ENCODE measurements at places on chromosomes 13 and 19.

DNA sequence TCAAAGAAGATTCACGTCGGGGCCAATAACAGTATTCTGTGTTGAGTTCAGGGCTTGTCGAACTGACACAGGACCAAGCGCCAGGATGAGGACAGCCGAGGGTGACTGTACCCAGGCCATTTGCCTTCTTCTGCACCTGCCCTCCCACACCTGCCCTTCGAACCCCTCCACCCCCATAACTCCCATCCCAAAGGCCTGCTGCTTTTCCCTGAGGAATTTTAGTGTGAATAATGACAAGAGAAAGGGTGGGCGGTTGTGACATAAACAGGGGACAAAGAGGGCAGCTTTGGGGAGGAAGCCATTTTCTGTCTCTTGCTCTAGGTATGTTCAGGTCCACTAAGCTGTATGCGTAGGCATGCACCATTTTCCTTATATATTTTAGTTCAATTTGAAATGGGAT is 26.1 kb downstream of the GJA3 start:
- DNase-seq = no peak

DNA sequence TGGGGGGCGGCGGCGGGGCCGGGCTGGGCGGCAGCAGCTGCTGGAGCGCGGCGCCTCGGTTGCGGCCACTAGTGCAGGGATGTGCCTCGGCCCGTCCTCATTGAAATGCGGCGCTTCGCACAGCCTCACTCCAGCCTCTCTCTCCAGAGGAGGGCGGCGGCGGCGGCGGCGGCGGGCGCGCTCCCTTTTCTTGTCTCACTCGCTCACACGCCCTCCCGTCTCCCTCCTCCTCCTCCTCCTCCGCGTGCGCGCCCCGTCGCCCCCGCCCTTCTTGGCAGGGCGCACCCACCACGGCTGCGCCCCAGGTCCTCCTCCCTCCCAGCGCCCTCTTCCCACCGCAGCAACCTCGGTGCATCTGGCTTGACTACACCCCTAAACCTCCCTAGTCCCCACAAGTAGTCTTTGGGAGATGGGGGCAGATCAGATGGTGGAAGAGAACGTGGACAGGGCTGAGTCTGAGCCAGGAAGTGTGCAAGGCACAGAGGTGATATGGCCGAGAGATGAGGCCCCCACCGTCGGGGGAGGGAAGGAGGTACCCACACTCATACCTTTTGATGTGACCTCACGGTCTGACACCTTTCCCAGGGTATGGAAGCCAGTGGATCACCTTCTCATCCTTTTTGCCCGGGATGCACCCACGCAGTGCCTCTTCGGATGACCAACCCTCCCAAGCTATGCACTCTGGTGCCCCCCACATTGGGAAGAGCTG is at the start of gene DCLK1:
Gene DCLK1 (minus strand): TSS at position 161 of the 709 bp plus-strand sequence.
- no peak for DNase-seq

DNA sequence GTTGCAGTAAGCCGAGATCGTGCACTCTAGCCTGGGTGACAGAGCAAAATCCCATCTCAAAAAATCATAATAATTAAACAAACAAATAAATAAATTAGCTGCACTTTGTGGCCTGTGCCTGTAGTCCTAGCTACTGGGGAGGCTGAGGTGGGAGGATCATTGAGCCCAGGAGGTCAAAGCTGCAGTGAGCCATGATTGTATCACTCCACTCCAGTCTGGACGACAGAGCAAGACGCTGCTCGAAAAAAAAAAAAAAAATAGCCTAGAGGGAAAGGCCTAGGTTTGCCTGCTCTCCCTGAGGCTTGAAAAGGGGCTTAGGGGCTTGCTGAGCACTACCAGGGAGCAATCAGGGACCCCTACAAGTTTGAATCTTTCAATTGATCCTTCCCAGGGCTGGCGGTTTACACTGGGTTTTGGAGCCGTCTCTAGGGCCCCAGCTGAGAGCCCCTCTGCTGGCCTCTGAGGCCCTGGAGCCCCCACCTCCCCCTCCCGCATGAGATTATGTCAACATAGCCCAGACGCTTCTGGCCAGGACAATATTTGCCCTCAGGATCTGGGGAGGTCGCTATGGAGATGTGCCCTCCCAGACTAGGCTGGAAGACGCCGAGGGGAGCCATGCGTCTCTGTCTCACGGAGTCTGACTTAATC is 10.4 kb upstream of the GIPR start:
- no peak for DNase-seq

DNA sequence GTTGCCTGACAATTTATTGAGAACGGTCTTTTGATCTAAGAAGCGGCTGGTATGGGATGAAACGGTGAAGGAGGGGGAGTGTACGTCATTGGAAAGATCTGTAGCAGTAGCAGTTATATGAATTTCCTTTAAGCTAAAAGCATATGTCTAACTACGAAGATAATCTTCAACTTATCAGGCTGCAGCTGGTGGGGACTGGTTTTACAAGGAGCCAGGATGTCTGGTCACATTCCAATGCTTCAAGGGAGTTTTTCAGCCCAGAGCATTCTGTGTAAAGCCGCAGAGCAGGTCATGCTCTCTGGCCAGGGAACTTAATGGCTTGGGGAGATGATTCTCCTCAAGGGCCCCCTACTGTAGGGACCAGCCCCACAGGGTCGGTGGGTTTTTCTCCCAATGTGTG is 29.2 kb downstream of the CLEC4M start:
- no peak for DNase-seq

GRCh38 chr13:41658057-41658661 is 200.8 kb downstream of the RGCC start:
- DNase-seq = no peak

GRCh38 chr19:54151362-54152035 is 8.0 kb downstream of the LENG1 start:
- no peak for DNase-seq

DNA sequence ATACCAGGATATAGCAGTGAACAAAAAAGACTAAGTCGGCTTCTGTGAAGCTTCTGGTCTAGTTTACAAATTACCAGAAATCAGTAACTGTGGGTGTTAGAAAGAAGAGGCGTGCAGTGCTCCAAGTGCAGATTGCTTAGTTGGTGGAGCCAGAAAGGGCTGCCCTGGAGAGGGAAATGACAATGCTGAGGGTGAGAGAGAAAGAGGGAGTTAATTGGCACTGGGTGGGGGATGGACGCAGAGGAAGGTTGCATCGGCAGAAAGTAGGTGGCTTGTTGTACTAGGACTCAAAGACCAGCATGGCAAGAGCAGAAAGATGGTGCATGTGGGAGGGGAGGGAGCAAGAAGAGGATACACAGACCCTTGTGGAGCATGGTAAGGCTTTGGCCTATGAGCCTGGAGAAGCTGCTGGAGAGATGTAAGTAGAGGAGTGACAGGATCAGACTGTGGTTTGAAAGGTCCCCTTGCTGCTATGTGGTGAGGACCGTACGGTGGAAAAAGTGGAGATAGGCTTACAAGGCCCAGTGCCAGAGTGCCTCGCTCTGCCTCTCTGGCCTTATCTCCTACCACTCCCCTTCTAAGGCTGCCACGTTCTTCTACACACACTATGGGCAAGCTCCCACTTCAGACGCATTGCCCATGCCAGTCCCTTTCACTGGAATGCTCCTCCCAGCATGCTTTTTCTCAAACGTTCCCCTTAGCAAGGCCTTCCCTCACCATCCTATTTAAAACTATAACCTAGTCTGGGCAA is 13.5 kb downstream of the SMG9 start:
- DNase-seq = no peak

DNA sequence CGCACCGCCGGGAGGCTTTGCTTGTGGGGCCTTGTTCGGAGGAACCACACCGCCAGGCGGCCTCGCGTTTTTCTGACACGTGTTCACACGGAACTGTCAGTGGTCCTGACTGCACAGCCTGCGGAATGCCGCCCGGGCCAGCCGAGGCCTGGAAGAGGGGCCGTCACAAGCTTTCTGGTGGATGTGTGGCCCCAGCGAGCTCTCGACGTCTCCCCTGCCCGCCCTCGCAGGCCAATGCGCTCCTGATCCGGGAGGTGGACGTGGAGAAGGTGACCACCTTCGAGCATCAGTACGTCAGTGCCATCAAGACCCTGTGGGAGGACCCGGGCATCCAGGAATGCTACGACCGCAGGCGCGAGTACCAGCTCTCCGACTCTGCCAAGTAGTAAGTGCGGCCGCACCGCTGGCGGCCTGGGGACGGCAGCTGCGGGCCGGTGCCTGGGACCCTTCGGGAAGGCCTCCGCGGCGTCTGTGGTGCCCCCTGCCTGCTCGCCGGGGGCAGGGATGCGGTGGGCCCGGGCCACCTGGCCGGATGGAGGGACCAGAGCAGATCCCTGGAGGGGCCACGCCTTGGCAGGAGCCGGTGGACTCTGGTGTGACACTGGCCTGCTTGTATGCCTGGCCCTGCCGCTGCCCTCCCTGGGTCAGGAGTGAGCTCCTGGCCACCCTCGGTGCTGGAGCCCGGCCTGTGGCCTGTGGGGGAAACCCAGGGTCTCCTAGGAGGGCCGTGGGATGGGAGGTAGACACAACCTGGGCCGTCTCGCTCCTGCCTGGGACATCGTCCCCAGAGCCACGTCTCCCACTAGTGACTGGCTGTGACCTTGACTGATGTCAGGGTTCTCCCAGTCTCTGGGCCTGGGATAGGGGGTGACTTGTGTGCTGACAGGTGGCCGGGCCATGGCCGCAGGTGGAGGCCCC is 19.2 kb downstream of the GNA11 start:
- no peak for DNase-seq

DNA sequence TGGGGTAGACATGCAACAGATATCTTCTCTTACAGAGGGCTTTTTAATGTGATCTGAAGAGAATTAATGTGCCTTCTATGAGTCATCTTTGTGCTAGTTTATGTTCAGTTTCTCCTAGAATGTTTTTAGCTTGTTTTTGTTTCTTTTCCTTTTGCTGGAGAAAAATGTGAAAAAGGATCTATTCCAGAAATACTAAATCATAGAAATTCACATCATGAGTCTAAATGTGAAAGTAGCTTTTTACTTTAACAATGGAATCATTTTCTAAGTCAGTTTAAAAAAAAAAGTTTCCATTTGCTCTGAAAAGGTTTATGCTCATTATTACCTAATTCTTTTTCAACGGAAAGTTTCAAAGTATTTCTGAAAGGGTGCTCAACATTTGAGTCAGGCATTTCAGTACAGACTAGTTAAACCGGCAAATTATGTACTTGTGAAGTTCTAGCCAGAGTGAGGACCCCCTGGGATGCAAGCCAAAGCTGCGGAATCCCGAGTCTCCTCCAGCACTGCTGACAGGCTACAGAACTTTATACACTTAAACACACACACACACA is 72.9 kb downstream of the SPATA13 start:
- DNase-seq = no peak

- DNase-seq = no peak
These were observed 69.5 kb upstream of the MCF2L start for GRCh38 chr13:112899281-112900225.

DNA sequence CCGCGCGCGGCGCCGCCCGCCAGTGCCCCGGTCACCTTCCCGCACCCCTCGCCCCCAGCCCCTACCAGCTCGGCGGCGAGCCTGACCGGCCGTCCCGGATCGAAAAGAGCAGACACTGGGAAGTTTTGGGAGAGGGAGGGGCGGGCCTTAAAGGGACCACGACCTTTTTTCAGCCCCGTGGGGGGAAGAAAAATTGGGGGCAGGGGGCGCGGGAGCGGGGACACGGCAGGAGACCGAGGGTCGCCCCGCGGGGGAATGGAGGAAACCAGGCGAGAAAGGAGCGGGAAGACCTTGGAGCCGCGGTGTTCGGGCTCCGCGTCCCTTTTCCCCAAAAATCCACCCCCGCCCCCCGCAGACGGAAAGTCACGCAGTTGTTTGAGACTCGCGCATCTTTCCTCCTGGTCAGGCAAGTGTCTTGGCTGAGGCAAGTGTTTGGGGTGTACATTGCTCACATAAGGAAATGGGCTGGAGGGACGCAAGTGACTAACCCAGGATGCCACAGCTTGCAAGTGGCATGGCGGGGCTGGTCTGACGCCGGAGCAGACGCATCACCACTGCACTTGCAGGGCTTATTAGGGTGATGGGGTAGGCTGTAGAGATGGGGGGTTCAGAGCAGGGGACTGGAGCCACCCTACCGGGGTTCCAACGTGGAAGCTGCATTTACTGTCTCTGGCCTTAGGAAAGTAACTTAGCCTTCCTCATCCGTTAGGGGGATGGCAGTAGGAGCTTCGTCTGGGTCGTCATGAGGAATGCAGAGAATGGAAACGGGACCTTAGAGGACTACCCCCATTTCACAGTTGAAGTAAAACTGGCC is 2.7 kb upstream of the HNRNPL start:
- peak; percentile 18 for DNase-seq

DNA sequence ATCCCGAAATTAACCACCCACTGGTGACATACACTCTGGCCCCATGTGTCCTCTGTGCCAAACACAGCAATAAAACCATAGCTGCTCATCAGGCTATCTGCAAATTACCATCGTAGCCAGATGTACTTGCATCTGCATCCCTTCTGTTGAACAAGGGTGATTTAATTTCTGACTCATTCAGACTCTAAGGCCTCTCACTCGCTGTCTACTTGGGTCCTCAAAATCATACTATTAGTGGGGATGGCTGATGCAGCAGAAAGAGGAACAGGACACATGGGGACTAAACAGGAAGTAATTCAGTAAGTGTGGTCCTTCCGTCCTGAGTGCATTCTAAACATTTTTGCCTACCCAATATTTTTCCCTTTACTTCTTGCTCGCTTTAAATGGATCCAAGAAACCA is 2275.0 kb upstream of the PCDH20 start:
- DNase-seq = no peak

- no peak for DNase-seq
These were observed 208.5 kb downstream of the ZNF536 start for GRCh38 chr19:30580673-30581072.

- DNase-seq = no peak
These were observed 1.1 kb downstream of the ZNF787 start for GRCh38 chr19:56120002-56120370.

DNA sequence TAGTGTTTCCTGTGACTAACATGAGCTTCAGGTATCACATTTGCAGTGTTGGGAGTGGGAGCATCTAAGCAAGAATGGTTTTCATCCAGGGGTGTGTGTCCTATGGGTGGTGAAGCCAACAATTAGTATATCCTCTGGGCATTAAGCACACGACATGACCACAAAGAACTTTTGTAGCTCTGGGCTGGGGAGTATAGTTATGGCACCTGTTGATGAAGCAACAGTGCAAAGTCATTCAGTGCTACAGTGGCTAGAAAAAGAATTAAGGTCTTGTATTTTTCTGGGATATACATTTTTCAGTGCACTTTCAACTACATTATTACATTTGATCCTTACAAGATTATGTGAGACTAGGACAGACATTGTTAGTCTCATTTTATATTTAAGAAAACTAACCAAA is 21.8 kb downstream of the CCNA1 start:
- DNase-seq = no peak

DNA sequence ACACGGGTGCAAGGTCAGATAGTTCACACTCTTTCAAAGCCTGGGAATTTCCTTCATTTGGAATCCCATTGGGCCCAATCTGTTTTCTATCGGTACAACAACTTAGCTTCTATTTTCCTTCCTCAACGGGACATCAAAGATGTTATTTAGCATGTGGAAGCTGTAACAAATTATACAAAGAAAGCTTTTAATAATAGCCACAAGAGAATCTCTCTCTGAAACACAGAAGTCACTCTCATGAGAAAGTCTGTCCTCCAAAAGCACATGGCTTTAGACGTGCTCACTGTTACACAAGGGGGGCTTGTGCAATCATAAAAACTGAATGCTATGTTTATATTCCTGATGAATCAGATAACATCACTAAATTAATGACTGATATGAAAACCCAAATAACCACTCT is 28.9 kb upstream of the CYSLTR2 start:
- no peak for DNase-seq

GRCh38 chr19:41309180-41310032 is 566 bp upstream of the CCDC97 start:
- no peak for DNase-seq

GRCh38 chr13:75468602-75469001 is 13.4 kb downstream of the TBC1D4 start:
- no peak for DNase-seq
